ENCODE measurements at places on chromosomes 7 and 10.

DNA sequence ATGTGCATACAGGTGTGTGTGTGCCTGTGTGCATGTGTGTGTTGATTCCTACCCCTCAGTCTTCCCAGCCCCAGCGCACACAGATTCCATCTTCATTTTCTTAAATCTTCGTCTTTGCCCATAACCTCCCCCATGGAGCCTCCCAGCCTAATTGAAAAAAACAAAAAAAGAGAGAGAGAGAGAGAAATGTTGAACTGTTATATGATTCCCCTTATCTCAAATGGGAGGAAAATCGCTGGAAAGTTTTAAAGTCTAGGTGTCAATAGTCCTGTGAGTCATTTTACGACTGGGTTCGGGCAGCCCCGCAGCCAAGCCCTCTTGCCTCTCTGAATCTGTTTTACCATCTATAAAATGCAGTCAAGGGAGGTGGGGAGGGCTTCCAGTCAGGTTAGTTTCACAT is 60.9 kb downstream of the SPOCK2 start:
- no peak for DNase-seq

GRCh38 chr10:44186821-44187220 is 198.1 kb downstream of the CXCL12 start:
- no peak for DNase-seq

DNA sequence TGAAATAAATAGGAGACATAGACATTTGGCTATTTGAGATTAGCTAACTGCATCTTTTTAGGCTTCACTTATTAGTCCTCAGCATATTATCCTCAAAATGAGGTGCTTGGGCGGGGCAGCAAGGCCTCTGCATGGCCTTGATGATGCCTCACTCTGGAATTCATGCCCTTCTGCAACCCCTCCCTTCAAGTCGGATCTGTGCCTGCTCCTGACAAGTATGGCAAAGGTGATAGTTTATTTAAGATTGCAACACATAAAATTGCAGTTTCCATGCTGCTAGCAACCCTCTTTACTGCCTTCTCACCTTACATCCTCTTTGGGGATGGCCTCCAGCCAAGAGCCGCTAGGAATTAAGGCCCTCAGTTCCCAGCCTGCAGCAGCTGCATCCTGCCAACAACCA is 241.3 kb upstream of the ADARB2 start:
- no peak for DNase-seq

DNA sequence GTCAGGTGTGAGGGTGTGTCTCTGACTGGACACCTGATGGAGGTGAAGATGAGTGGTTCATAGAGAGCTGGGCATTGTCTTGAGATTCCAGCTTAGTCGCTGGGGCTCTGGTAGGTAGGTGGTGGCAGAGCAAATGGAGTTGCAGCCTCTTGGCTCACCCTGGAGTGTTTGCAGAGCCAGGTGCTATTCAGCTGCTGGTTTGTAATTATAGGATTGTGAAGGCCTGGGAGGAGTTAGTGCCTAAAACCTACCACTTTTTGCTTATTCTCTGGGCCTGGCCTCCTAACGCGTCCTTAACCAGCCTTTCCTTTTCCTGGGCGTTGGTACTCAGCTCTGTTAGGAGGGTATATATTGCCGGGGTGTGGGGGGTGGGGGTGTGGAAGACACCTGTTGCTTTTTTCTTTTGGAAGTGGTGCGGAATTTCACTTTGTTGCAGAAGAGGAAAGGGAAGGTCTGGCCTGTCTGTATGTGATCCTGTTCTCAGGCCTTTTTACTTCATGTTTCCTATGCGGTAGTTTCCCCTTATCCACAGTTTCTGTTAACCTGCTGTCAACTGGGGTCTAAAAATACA is 3.2 kb downstream of the PPRC1 start:
- no peak for DNase-seq

DNA sequence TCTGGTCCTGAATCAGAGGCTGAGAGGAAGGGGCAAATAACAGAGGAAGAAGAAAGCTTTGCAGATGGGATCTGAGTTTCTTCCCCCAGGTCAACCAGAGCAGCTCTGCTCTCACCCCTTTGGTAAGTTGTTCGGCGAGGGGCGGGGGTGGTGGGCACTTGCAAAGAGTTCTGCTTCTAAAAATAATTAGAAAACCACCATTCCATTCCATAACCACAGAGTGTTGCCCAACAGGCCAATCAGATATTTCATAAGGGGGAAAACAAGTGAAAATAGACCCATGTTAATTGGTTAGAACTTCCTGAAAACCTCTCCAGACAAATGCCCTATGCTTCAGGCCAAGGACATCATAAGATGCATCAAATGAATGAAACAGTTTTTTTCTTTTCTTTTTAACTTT is 43.6 kb upstream of the R3HCC1L start:
- DNase-seq: no peak

DNA sequence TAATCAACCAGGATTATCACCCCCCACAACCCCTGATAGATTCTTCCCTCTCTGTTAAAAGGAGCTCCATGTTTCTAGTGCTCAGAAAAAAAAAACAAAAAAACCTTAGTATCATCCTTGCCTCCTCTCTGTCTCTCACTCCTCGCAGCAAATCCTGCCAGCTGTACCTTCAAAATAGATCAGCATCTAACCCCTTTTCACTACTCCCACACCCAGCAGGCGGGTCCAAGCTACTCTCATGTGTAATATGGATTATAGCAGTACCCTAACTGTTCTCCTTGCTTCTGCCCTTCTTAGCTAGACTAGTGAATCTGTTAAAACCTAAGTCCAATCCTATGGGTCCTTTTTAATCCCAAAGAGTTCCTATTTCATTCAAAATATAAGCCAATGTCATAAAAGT is 667.4 kb downstream of the MAGI2 start:
- DNase-seq: no peak

All from head of caudate nucleus (tissue), 42 donors.